ENCODE measurements at places on chromosomes 3 and 15. TPM values are rescaled to one million over a fixed set of nuclear protein-coding genes. Genes with fewer than 3 reads are reported as not detected.

Gene CD96
- total RNA-seq, result 313 TPM

Gene PLAAT1
- total RNA-seq, result not detected

Gene GCSAM
- total RNA-seq, result 27.3 TPM

Gene SLC24A5
- total RNA-seq, result not detected

Gene ITIH1
- total RNA-seq, result not detected

Gene PPM1L
- total RNA-seq, result 5.8 TPM

Gene ZMYND10
- 2.2 TPM for total RNA-seq

Gene TMC3
- total RNA-seq, result not detected

Gene GOLGA8K
- total RNA-seq, result 0.29 TPM

Gene ANKRD63
- 0.23 TPM for total RNA-seq

Gene KNL1
- 40.6 TPM for total RNA-seq

Gene NANOGP8
- total RNA-seq, result not detected

Gene SETD5
- 96.1 TPM for total RNA-seq

Gene PPARG
- total RNA-seq, result 0.20 TPM

Gene GPR149
- total RNA-seq, result not detected

Gene CHRM5
- not detected for total RNA-seq

Gene IQCB1
- total RNA-seq, result 30.1 TPM

Gene MUC20
- total RNA-seq, result 3.2 TPM

Gene CFAP100
- not detected for total RNA-seq

Gene GREM1
- not detected for total RNA-seq

Gene TRIM42
- not detected for total RNA-seq
